ENCODE measurements at places on chromosomes 6 and 20. TPM values are rescaled to one million over a fixed set of nuclear protein-coding genes. Genes with fewer than 3 reads are reported as not detected.

DNA sequence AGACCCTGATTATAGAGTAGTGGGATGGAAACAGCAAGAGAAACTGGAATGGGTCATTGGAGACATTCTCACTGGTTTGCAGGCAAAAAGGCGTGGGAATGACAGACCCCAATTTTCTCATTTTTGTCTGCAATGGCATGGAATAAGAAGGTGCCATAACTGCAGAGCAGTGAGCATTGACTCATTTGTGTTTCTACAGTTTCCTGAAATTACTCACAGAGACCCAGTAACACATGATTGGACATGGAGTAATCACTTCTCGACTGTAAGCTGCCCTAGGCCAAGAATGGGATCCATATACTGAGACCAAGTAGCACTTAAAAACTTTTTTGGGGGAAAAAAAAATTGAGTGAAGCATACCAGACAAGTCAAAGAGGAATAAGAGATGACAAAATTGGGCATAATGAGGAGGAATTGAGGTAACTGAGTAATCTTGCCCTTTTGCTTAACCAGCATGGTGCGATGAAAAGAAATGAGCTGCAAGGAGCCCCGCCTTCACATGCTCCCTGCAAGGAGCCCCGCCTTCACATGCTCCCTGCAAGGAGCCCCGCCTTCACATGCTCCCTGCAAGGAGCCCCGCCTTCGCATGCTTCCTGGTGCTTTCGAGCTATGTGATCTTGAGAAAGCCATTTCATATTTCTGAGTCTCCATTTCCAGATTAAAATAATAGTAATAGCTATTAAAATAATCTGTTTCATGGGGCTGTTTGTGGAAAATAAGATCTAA is 44.1 kb downstream of the NHSL1 start:
- H3K4me1 ChIP-seq, result no peaks in the 10 kb centered on the region
- no peaks in the 10 kb centered on the region for H3K27me3 ChIP-seq
- no peak overlapping the region for H3K27ac ChIP-seq
- no peak overlapping the region for H3K4me3 ChIP-seq

DNA sequence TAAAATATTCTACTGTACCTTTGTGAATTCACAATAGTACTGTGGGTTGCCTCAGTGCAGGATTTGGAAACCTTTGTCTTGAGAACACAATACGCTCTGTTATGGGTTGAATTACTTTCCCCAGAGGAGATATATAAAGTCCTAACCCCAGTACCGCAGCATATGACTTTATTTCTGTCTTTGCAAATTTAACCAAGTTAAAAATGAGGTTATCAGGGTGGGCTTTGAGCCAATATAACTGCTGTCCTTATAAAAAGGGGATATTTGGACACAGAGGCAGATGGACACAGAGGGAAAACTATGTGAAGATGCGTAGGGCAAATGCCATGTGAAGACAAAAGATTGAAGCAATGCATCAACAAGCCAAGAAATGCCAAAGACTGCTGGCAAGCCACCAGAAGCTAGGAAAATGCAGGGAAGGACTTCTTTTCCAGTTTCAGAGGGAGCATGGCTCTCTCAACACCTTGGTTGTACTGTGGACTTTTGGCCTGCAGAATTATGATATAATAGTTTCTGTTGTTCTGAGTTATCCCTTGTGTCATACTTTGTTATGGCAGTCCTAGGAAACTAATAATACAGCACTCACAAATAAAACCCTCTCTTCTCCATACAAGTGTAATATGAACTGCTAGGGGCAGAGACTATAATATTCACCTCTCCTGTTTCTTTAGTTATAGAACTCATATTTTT is 292.6 kb upstream of the SPTLC3 start:
- no peak overlapping the region for H3K27ac ChIP-seq
- H3K36me3 ChIP-seq, result no peaks in the 10 kb centered on the region
- no peaks in the 10 kb centered on the region for H3K27me3 ChIP-seq
- no peaks in the 10 kb centered on the region for H3K4me1 ChIP-seq
- no peak for DNase-seq

- H3K27me3 ChIP-seq, result no peaks in the 10 kb centered on the region
- H3K27ac ChIP-seq, result no peak overlapping the region
- no peaks in the 10 kb centered on the region for H3K36me3 ChIP-seq
- no peak for DNase-seq
- no peak overlapping the region for H3K4me3 ChIP-seq
Measured at GRCh38 chr6:37190159-37190535, 20.2 kb downstream of the PIM1 start.

- no peaks in the 10 kb centered on the region for H3K27me3 ChIP-seq
- H3K36me3 ChIP-seq, result no peaks in the 10 kb centered on the region
- no peak overlapping the region for H3K4me3 ChIP-seq
Measured at GRCh38 chr20:56322681-56323080, 36.1 kb upstream of the FAM210B start.

DNA sequence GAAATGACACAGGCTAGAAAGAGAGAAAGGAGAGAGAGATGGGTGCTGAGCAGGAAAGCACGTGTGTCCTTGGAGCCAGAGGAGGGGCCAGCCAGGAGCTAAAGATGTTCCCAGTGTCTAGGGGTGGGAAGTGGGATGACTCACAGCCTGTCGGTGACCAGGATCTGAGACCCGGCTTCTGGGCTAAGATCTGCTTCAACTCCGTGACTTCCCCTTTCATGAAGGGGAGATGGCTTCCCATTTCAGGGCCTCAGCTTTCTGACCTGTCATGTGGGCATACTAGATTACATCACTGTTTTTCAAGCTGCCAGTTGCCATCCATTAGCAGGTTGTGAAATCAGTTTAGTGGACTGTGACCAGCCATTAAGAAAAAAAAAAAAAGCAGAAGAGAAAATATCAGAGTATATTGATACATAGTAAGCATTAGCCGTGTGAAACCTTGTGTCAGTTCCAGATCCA is 5.4 kb downstream of the TGM3 start:
- no peaks in the 10 kb centered on the region for H3K27me3 ChIP-seq
- H3K4me3 ChIP-seq, result no peak overlapping the region
- no peak overlapping the region for H3K27ac ChIP-seq
- no peaks in the 10 kb centered on the region for H3K36me3 ChIP-seq
- H3K4me1 ChIP-seq, result no peaks in the 10 kb centered on the region

GRCh38 chr20:25058051-25058846 is at the start of gene ACSS1:
Gene ACSS1 (minus strand): TSS chr20:25058139. CDS start chr20:25058102, 37 bp downstream.
- H3K4me1 ChIP-seq, result peaks cover 17% of the 10 kb centered on the region
- H3K27me3 ChIP-seq, result no peaks in the 10 kb centered on the region
- DNase-seq, result peak; percentile 71
- H3K27ac ChIP-seq, result peak within 1 kb of the TSS; percentile 93

GRCh38 chr20:20343932-20344331 is 24.0 kb upstream of the INSM1 start:
- peaks cover 5% of the 10 kb centered on the region for H3K4me1 ChIP-seq
- H3K27ac ChIP-seq, result no peak overlapping the region
- no peaks in the 10 kb centered on the region for H3K27me3 ChIP-seq
- H3K36me3 ChIP-seq, result no peaks in the 10 kb centered on the region

DNA sequence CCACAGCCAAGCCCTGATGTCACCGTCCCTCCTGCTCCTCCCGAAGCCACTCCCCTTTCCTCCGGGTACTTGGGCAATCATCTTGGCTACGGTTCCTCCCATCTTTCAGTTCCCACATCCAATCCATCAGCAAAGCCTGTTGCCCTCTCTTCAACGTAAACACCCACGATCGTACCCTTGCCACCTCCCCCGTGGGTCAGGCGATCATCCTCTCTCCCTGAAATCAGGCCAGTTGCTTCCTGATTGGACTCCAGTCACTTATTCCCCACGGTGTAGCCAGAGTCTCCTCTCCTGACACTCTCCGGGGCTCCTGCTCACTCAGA is 44.5 kb downstream of the SULF2 start:
- no peak for DNase-seq
- no peaks in the 10 kb centered on the region for H3K4me1 ChIP-seq
- no peak overlapping the region for H3K4me3 ChIP-seq
- no peaks in the 10 kb centered on the region for H3K27me3 ChIP-seq
- H3K36me3 ChIP-seq, result no peaks in the 10 kb centered on the region
- H3K27ac ChIP-seq, result no peak overlapping the region

DNA sequence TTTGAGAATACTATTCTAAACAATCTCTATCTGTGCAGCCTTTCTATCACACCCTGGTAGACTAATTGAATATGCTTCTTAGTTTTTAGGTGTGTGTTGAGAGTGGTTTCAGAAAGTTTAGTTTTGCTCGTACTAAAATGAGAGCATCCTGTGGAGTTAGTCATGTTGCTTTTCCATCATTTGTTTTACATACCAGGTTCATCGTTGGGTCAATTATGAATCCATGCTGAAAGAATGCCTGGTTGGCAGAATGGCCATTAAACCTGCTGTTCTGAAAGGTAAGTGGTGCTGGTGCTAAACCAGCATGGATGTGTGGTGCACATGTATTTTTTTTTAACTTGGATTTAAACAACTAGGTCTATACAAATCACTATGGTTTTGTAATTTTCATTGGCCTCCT is 49.3 kb downstream of the CYB5R4 start:
- no peak for DNase-seq
- no peaks in the 10 kb centered on the region for H3K4me1 ChIP-seq

GRCh38 chr6:141195251-141195832 is 937.4 kb upstream of the GJE1 start:
- no peak overlapping the region for H3K27ac ChIP-seq
- H3K4me1 ChIP-seq, result no peaks in the 10 kb centered on the region
- no peak for DNase-seq
- no peaks in the 10 kb centered on the region for H3K36me3 ChIP-seq

GRCh38 chr6:98044791-98045470 is 761.9 kb upstream of the MMS22L start:
- DNase-seq, result no peak
- H3K4me1 ChIP-seq, result no peaks in the 10 kb centered on the region
- no peaks in the 10 kb centered on the region for H3K27me3 ChIP-seq
- no peak overlapping the region for H3K27ac ChIP-seq

- DNase-seq, result no peak
- H3K36me3 ChIP-seq, result no peaks in the 10 kb centered on the region
- no peak overlapping the region for H3K27ac ChIP-seq
Measured at GRCh38 chr6:83153883-83154521, 39.1 kb downstream of the PGM3 start.

GRCh38 chr20:23293689-23294088 is 56.9 kb upstream of the NXT1 start:
- no peak overlapping the region for H3K4me3 ChIP-seq
- H3K4me1 ChIP-seq, result no peaks in the 10 kb centered on the region
- H3K36me3 ChIP-seq, result no peaks in the 10 kb centered on the region
- no peak overlapping the region for H3K27ac ChIP-seq
- H3K27me3 ChIP-seq, result no peaks in the 10 kb centered on the region

DNA sequence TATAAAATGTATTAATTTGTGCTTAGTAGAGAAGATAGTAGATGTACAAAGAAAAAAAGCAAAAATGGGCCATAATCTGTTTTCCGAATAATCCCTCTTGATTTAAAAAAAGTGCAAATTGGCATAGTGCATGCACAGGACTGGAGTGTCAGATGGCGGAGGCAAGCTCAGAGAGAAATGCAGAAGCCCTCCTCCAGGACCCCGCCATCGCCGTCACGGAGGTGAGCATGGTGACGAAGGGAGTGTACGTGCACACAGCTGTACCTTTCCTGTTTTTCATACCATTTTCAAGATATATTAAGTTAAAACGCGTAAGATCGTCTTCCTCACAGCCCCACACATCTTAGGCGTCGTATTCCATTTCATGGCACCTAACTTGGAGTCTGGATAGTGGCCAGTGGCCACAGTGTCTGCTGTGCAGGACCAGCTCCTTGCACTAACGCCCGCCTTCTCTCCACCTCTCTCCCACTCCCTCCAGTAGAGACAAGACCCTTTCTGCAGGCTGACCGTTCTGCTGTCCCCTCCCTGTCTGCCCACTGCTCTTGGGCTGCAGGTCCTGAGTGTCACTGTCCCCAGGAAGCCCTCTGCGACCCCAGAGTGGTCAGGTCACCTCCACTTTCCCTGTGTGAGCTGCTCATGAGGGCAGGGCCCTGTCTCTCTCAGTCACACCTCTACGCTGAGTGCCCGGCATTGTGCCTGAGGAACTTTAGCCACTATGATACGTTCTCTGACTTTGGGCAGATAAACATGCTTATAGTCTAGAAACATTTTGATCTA is 9.8 kb downstream of the DUSP22 start:
- no peaks in the 10 kb centered on the region for H3K4me1 ChIP-seq
- no peak overlapping the region for H3K27ac ChIP-seq
- H3K4me3 ChIP-seq, result no peak overlapping the region
- no peaks in the 10 kb centered on the region for H3K27me3 ChIP-seq
- H3K36me3 ChIP-seq, result no peaks in the 10 kb centered on the region

- H3K4me1 ChIP-seq, result no peaks in the 10 kb centered on the region
- H3K27me3 ChIP-seq, result no peaks in the 10 kb centered on the region
- H3K36me3 ChIP-seq, result no peaks in the 10 kb centered on the region
- H3K27ac ChIP-seq, result no peak overlapping the region
Measured at GRCh38 chr20:48017509-48017908, 232.2 kb upstream of the SULF2 start.

DNA sequence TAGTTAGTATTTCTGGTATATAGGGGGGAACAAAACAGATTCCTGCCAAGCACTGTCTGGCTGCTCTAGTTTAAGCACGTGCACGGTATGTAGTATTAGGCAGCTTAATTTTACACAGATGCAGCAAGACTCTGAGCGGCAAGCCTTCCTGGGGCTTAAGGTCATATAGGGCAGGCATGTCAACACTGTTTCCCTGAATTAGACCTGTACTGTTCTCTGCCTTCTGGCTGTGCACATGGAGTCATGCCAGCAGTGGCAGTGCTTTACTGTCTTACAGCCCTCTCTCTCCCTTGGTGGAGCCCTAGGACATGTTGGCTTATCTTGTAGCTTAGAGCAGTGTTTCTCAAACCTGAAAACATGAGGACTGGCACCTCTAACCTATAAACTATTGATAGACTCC is 56.6 kb downstream of the PHF20 start:
- no peaks in the 10 kb centered on the region for H3K36me3 ChIP-seq
- no peaks in the 10 kb centered on the region for H3K27me3 ChIP-seq
- H3K27ac ChIP-seq, result no peak overlapping the region
- no peaks in the 10 kb centered on the region for H3K4me1 ChIP-seq
- H3K4me3 ChIP-seq, result no peak overlapping the region
- no peak for DNase-seq

DNA sequence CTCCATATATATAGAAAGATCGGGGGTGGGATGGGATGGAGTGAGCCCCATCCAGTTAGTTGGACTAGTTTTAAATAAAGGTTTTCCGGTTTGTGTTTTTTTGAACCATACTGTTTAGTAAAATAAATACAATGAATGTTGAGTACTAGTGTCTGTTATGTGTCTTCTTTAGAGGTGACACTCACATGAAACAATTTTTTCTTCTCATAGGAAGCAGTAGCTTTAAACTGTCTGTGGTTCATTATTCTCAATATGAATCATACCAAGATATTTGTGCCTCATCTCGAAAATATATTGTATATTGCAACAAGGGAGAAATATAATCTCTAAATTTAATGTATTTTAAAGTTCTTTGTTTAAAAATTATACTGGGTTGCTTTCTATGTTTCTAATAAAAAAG is 33.4 kb downstream of the HSF2 start:
- no peaks in the 10 kb centered on the region for H3K27me3 ChIP-seq
- H3K27ac ChIP-seq, result no peak overlapping the region
- no peaks in the 10 kb centered on the region for H3K4me1 ChIP-seq
- DNase-seq, result no peak
- no peak overlapping the region for H3K4me3 ChIP-seq
- no peaks in the 10 kb centered on the region for H3K36me3 ChIP-seq

PHF20 gene
- total RNA-seq, result 61.1 TPM

KCNG1 gene
- 6.8 TPM for total RNA-seq
